ENCODE measurements at places on chromosomes 5 and 9. TPM values are rescaled to one million over a fixed set of nuclear protein-coding genes. Genes with fewer than 3 reads are reported as not detected.

DNA sequence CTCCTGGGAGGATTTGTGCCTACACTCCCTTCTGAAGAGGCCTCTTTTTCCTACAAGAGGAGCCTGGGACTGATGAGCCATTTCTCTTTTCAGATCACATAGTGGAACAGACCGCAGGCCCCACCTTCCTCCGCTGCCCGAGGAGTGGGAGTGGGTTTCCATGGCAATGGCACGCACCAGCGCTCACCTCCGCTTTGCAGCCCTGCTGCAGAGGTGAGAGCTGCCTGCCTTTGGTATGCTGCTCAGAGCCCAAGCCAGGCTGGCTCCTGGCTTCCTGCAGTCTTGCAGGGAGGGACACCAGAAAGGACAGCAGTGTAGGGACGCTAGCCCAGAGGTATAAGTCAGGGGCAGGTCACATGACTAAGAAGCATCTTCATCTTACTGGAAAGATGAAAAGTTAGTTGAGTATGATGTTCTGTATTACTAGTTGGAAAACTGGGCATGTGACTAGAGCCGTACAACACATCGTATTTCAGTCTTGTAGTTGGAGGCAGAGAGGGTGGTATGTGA lies 12.4 kb downstream of the PTTG1 start:
- no peak overlapping the region for H3K27ac ChIP-seq
- H3K4me3 ChIP-seq = no peak overlapping the region
- no peaks in the 10 kb centered on the region for H3K27me3 ChIP-seq
- H3K36me3 ChIP-seq = no peaks in the 10 kb centered on the region

- no peak for DNase-seq
- no peak overlapping the region for H3K27ac ChIP-seq
- no peak overlapping the region for H3K4me3 ChIP-seq
These were observed 173.1 kb downstream of the CCDC171 start for GRCh38 chr9:15725953-15726352.

DNA sequence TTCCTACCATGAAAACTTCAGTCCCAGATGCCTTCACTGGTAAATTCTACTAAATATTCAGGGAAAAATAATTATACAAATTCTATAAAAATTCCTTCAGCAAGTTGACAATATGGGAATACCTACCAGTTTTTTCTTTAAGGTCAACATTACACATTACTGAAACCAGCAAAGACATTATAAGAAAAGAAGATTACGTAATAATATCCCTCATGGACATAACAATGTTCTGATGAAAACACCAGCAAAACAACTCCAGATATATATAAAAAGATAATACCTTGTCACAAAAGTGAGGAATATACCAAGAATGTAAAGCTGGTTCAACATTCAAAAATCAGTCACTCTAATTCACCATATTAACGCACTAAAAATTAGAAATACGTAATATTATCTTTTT lies 507.9 kb downstream of the DMRTA1 start:
- H3K36me3 ChIP-seq = no peaks in the 10 kb centered on the region
- no peak overlapping the region for H3K27ac ChIP-seq
- H3K27me3 ChIP-seq = no peaks in the 10 kb centered on the region
- no peaks in the 10 kb centered on the region for H3K4me1 ChIP-seq
- no peak overlapping the region for H3K4me3 ChIP-seq
- DNase-seq = no peak

DNA sequence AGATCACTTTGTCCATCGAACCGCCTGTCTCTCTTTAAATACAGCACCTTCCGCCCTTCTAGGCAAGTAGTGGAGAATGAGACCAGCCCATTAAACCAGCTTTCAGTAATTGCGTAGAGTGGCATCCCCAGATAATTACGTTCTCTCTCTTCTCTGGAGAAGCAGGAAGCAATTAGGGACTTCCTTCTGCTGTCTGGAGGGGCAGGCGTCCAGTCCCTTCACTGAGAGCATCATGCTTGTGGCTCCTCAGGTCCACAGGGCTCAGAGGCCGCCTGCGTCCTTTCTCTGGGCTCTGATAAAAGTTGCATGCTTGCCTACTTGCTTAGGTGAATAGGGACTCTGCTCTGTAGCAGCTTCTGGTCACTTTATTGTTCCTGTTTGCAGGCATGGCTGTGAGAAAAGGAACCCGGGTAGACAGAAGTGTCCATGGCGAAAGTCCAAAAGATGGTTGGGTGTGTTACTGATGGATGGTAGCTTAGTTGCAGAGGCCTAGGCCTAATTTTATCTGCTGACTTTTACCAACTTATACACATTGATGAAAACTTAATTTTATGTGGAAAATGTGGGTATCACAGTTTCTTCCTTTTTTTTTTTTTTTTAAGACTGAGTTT lies 299.1 kb upstream of the PANK3 start:
- H3K4me3 ChIP-seq = no peak overlapping the region
- DNase-seq = no peak
- H3K27ac ChIP-seq = no peak overlapping the region
- H3K4me1 ChIP-seq = no peaks in the 10 kb centered on the region

- H3K27ac ChIP-seq = no peak overlapping the region
- no peaks in the 10 kb centered on the region for H3K4me1 ChIP-seq
- no peak for DNase-seq
- no peaks in the 10 kb centered on the region for H3K36me3 ChIP-seq
- H3K4me3 ChIP-seq = no peak overlapping the region
These were observed 102.7 kb downstream of the HSPA4 start for GRCh38 chr5:133154274-133155075.

GRCh38 chr5:101543780-101544179 lies 640.7 kb upstream of the ST8SIA4 start:
- no peaks in the 10 kb centered on the region for H3K36me3 ChIP-seq
- H3K27me3 ChIP-seq = no peaks in the 10 kb centered on the region
- H3K4me3 ChIP-seq = no peak overlapping the region
- DNase-seq = no peak
- H3K27ac ChIP-seq = no peak overlapping the region

GRCh38 chr5:40483316-40483715 lies 196.4 kb upstream of the PTGER4 start:
- no peaks in the 10 kb centered on the region for H3K36me3 ChIP-seq
- H3K27ac ChIP-seq = no peak overlapping the region
- no peak overlapping the region for H3K4me3 ChIP-seq
- no peaks in the 10 kb centered on the region for H3K27me3 ChIP-seq
- DNase-seq = no peak
- no peaks in the 10 kb centered on the region for H3K4me1 ChIP-seq

Gene CCDC192
- total RNA-seq = not detected
